Activated CD8-positive, alpha-beta memory T cell treated with anti-CD3 and anti-CD28 coated beads for 24 hours (primary cell): ENCODE measurements at places on chromosomes 13 and 19.

GRCh38 chr19:12784871-12785430 lies 6.3 kb upstream of the JUNB start:
- peak; percentile 67 for DNase-seq

DNA sequence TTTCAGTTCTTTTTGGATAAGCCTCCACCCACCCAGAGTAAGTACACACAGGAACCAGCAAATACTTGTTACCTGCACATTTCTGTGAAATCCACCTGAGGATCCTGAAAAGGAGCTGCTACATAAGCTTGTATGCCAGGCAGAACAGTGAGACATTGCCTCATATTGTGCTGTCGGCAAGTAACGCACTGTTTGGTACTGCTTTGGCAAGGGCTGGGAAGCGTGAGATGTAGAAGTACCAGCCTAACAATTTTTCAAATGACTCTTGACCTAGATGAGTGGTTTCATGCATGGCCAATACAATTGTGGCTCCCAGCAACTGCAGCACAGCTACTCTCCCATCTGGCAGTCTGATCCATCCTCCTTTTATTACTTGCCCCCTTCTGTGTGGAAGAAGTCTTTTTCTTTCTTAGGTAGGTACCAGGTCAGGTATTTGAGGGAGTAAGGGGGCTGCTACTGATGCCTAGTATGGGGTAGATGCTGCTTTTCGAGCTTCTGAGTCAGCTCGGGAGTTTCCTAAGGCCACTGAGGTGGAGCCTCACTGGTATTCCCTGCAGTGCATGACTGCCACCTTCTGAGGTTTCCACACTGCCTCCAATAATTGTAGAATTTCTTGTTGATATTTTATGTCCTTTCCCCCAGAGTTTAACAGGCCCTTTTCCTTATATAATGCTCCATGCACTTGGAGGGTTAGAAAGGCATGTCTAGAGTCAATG lies 52.2 kb downstream of the ZNF737 start:
- DNase-seq = no peak

GRCh38 chr19:1929021-1929742 lies 11.8 kb upstream of the CSNK1G2 start:
- peak; percentile 95 for DNase-seq

- DNase-seq = no peak
Observed at GRCh38 chr13:49354719-49355118, 89.1 kb downstream of the CAB39L start.

DNA sequence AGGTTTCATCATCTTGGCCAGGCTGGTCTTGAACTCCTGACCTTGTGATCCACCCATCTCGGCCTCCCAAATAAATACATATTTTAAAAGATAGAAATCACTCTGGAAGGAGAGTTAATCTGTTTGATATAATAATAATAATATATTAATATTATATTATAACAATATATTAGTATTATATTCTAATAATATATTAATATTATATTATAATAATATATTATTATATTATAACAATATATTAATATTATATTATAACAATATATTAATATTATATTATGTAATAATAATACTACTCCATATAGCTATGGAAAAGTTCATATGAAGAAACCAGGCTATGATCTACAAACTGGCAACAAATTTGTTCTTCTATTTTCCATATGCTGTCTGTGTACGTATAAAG lies 16.8 kb downstream of the HPN start:
- no peak for DNase-seq

GRCh38 chr19:28345811-28346210 lies 867.1 kb downstream of the UQCRFS1 start:
- DNase-seq = no peak

DNA sequence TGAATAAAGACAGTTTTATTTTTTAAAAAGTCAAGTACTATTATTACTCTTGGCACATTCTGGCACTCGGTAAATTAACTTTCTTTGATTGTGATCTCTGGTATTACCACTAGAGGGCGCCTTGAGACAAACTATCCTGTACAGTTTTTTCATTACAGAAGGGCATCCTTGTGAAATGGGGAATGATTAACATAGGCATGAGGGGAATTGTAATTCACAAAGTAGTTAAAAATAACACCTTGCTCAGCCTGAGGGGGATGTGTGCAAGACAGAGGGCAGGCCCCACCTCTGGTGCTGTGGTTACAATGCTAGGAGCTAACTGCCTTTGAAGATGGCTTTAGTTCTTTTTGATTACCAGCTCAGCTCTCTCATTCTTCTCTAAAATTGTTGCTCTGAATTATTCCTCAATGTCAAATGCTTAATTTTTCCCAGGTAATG lies 24.2 kb upstream of the C1QTNF9B start:
- DNase-seq = no peak

DNA sequence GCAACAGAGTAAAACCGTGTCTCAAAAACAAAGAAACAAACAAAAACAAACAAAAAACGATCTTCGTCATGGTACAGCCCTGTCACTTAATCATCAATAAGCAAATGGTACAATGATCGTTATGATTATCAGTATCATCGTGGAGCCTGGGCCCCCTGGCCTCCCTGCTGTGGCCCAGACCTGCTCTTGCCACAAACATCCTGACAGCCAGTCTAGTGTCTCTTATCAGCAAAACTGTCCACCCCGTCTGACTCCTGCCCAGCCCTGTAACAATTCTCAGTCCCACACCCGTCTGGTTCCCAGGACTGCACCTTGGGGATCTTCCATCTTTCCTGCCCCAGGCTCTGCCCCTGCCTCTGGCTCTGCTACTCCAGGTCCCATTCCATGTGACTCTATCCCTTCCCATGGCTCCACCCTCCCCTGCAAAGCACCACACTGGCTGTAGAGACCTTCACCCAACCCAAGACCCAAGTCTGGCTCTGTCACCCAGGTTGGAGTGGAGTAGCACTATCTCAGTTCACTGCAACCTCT lies 5.7 kb downstream of the ZNF653 start:
- no peak for DNase-seq

DNA sequence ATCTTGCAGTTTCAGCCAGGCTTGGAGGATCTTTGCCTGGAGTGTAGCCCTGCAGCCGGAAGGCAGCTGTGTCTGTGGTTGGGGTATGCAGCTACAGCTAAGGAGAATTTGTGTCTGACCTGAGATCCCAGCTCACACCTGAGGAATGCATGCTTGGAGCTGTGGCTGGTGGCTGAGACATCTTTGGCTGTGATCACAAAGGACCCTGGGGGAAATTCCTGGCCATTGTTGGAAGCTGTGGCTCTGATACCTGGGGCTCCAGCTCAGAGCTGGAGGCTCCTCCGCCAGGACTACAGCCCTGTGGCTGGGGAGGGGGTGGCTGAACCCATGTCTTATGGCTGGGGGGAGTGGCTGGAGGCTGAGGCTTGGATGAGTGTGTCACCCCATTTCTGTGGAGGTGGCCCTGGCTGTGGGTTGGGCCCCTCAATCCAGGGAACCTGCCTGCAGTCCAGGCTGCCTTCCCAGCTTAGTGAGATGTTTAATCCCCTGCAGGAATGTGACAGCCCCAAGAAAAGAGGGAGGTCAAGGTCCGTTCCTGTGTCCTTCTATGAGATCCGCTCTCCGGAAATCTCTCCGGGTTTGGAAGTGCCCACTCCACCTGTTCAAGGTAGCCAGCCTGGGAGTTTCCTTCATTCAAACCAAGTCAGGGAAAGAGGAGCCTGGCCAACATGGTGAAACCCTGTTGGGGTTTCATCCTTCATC lies 27.6 kb downstream of the ARHGEF18 start:
- DNase-seq = no peak

- no peak for DNase-seq
Observed at GRCh38 chr13:109794095-109794494, 7.7 kb upstream of the IRS2 start.

DNA sequence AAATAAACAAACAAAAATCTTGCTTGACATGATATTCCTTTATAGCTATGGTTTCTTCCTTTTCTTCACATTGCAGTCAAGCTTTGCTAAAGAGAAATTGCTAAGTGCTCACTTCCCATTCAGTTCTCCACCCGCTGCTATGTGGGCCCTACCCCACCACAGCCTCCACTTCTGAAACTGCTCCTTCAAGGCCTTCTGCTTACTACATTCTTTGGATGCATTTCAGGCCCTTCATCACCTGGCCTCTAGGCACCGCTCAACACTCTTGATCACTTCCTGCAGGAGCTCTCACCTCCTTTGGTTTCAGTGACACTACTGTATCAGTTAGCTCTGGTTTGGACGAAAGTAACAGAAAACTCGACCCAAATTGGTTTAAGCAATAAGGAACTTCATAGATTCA lies 72.4 kb downstream of the KLF5 start:
- no peak for DNase-seq

GRCh38 chr19:43797118-43797517 lies 5.1 kb downstream of the LYPD5 start:
- no peak for DNase-seq

GRCh38 chr13:46598140-46598819 lies 45.3 kb downstream of the LRCH1 start:
- no peak for DNase-seq

- DNase-seq = no peak
Observed at GRCh38 chr19:28140201-28140600, 1072.8 kb downstream of the UQCRFS1 start.

GRCh38 chr19:56727677-56728076 lies 56.1 kb upstream of the ZNF835 start:
- DNase-seq = no peak

DNA sequence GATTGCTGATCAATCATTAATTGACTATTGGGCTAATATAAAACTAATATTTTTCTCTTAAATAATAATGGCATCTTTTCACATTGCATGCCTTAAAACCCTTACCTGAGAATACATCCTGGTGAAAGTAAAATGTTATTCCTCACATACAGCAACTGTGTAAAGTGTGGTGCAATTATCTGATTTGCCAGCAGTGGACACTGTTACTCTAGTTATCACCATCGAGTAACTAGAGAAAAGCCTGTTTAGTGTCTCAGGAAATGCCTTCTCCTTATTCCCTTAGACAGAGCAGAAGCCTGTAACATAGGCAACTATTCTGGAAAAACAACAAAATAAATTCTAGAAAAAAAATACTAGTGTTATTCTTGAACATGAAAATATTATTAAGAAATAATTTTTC lies 459.8 kb downstream of the FGF14 start:
- DNase-seq = no peak

- peak; percentile 82 for DNase-seq
Observed at GRCh38 chr13:27375686-27376326, 48.6 kb upstream of the GTF3A start.

- peak; percentile 84 for DNase-seq
Observed at GRCh38 chr19:35267353-35267817, 1.4 kb upstream of the USF2 start.

GRCh38 chr13:80360453-80360800 lies 19.5 kb upstream of the SPRY2 start:
- no peak for DNase-seq

DNA sequence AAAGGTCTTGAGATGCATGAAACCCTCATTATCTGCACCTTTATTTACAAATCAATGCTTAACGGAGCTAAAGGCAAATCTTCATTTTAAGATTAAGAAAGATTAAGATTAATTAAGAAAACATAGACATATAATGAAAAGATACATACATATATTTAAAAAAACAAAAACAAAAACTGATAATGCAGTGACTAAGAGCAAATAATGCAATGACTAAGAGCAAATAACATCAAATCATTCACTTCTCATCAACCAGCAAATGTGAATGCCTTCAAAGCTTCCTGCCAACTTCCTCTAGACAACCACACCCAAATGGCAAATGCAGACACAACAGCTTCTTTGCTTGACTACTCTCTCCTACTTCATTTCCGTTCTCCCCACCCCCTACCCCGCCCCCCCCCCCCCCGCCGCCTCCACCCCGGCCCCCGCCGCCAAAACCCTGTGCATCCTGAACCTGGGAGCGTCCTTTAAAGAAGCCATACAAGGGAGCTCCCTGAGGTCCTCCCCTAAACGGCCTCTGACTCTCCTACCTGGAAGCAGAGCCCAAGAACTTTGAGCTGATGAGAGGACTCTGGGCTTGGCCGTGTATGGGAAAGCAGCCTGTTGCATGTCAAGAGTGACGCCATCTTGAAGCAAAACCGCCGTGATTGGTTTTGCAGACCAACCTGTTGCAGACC lies 24.5 kb downstream of the TEX101 start:
- no peak for DNase-seq

- DNase-seq = no peak
Observed at GRCh38 chr13:21606796-21607195, 2.8 kb upstream of the MICU2 start.

DNA sequence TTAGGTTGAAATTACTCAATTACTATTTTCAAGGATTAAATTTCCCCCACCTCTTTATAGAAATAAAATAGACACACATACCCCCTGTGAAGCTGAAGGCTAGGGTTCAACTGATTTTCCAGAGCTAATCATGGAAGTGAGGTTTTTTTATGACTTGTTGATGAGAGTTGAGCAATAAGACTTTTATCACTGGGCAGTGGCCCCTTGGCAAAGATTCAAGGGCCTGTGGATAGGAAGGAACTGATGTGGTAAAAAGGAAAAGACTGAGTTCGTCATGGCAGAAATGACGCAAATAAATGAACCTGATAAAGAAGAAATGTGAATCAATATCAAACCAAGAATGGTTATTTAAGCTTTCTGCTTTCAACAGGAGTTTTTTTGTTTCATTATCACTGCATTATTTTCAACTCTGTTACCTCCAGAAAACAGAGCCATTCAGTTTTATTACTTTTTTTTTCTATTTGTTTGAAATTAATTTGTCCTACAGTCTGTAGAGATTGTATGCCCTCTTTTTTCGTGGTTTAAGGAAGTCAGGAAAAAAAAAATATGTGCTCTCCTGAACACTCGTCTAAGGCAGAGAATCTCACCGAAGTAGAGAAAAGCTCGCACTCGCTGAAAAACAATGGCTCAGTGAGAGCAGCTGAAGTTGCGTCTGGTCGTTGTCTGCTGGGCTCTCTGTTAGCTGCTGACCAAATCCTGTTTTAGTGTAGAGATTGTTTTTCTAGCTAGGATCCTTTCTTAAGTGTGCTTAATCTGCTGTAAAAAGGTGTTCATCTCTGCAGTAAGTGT lies 38.9 kb downstream of the STOML3 start:
- DNase-seq = no peak

DNA sequence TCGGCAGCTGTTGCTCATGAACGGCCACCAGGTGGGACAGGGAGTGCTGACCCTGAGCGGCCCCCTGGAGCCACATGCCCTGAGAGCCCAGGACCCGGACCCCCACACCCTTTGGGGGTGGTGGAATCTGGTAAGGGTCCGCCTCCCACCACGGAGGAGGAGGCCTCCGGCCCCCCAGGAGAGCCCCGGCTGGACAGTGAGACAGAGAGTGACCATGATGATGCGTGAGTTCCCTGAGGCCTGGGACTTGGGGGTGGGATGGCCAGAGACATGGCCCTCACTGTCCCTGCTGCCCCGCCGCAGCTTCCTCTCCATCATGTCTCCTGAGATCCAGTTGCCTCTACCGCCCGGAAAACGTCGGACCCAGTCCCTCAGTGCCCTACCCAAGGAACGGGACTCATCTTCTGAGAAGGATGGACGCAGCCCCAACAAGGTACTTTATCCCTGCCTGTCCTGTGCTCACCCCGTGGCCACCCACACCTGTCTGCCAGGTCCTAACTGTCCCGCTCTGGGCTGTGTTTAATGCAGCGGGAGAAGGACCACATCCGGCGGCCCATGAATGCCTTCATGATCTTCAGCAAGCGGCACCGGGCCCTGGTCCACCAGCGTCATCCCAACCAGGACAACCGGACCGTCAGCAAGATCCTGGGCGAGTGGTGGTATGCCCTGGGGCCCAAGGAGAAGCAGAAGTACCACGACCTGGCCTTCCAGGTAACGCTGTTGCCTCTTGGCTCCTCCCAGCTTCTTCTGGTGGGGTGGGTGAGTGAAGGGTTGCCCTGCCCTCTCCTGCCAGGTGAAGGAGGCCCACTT lies 14.7 kb upstream of the PRR19 start:
- DNase-seq = no peak
